Fibroblast of skin of scalp (primary cell): ENCODE measurements at places on chromosomes 2 and 18.

GRCh38 chr2:71554706-71555056, 101.3 kb downstream of the DYSF start:
- DNase-seq = no peak

GRCh38 chr18:55517055-55517454, 70.9 kb downstream of the TCF4 start:
- DNase-seq = no peak

DNA sequence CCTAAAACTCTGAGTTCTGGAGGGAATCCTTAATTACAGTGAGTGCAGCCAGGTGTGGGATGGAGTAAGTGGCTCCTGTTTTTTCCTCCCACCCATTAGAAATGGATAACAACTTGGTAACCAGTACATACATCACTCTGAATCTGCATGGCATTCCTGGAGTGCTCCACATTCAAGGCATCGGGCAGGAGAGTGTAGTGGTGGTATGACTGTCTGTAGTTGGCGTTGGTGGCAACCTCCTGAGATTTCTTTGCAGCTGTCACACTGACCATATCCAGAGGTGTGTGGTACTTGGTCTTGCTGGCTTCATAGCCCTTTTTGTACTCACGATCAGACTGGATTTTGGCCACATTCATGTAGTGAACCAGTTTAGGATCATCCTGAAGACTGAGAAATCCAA, 68.3 kb downstream of the NEB start:
- DNase-seq = no peak

GRCh38 chr2:157843081-157843480, 33.0 kb downstream of the ACVR1 start:
- DNase-seq = peak; percentile 40

DNA sequence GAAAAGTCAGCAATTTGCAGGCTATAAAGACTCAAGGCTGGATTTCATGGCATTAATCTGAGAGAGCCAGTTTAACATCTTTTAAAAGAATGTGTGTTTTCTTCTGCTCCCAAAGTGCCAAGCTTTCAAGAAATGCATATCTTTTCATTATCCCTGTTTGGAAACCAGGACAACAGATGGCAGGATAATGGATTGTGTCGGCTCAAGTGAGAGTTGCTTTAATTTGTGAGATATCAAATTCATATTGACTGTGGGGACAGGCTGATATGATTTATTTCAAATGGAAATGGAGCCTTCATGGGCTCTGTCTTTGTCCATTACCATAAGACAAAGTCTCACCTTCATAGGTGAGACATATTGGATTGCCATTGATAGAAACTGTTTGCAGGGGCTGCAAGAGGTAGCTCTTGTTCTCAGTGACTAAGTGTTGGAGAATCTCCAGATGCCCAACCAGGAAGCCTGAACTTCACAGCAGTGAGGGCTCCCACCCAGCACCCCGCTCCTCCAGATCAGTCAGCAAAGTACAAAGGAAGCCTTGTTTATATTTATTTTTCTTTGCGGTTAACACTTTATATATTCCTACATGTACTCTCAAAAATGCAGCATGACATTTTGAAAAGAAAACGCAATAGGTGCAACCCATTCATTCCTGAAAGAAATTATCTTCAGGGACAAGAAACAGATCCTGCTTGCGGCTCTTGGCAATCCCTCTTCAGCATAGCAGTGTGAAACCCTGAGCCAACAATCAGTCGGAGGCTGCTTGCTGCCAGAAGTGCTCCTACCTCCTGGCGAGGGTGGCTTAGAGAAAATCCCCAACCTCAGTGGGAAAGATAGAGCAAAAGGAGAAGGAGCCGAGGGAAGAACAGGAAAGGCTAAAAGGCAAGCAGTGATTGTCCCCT, 65.8 kb upstream of the ATL2 start:
- DNase-seq = peak; percentile 19

DNA sequence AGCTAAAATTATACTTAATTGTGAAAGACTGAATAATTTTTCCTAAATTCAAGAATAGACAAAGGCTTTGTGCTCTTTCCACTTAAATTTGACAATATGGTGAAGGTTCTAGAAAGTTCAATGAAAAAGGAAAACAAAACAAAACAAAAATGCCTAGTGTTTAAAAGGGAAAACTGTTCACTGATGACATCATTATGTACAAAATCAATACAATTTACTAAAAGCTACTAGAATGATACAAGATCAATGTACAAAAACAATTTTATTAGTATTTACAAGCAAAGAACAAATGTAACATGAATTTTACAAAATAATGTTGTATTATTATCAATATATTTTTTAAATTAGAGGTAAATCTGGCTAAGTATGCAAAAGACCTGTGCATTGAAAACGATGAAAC, 499.1 kb upstream of the FSIP2 start:
- no peak for DNase-seq

GRCh38 chr2:99537910-99538485, 48.2 kb upstream of the REV1 start:
- DNase-seq = no peak

GRCh38 chr18:48827291-48828193, 123.2 kb downstream of the SMAD7 start:
- DNase-seq = peak; percentile 53

- DNase-seq = no peak
These were observed 48.8 kb upstream of the ZDBF2 start for GRCh38 chr2:206225435-206226232.

DNA sequence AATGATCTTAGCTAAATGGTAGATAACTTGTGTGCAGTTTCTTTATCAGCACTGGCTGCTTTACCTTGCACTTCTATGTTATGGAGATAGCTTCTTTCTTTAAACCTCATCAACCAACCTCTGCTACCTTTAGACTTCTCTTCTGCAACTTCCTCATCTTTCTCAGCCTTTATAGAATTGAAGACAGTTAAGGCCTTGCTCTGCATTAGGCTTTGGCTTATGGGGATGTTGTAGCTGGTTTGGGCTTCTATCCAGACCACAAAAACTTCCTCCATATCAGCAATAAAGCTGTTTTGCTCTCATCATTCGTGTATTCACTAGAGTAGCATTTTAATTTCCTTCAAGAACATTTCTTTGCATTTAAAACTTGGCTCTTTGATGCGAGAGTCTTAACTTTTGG, 123.7 kb downstream of the PIK3C3 start:
- DNase-seq = peak; percentile 14

- no peak for DNase-seq
These were observed 149.8 kb downstream of the AGPS start for GRCh38 chr2:177542396-177542795.

DNA sequence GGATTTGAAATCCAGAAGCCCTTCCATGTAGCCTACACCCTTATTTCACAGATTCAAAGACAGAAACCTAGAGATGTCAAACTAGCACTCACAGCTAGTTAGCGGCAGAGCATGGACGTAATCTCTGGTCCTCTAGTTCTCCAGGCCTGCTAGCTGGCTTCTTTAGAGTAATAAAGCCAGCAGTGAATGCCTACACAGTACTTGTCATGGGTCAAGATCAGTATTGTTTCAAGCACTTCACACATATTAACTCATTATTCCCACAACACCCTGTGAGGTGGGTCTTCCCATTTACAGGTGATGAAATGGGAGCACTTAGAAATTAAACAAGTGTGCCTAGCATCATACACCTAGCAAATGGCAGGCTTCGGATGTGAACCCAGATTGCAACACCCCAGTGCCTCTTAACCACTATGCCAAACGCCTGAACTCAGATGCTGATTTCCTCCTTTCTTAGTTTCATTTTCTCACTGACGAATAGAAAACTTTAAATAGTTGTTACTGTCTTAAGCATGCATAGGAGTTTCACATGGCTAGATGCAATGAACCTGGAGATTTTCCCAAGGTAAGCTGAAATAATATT, 14.5 kb upstream of the ZBTB14 start:
- DNase-seq = no peak

DNA sequence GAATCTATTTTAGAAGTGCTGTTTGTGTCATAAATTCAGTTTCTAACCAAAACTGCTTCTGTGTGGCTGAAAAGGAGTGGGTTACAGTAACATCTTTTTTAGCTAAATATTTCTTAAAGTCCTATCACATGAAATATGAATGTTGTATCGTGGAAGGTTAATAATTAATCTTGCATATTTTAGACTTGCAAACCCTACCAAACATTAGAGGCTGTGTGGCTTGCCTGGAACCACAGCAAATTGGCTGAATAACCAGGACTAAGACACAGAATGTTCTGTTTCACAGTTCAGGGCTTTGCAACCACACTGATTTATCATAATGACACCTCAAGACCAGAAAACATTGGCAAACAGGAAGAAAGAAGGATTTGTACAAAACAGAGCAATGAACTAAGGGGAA, 208.9 kb upstream of the CNTNAP5 start:
- no peak for DNase-seq

- DNase-seq = peak; percentile 29
These were observed 64.8 kb upstream of the ALKAL2 start for GRCh38 chr2:352696-353095.

DNA sequence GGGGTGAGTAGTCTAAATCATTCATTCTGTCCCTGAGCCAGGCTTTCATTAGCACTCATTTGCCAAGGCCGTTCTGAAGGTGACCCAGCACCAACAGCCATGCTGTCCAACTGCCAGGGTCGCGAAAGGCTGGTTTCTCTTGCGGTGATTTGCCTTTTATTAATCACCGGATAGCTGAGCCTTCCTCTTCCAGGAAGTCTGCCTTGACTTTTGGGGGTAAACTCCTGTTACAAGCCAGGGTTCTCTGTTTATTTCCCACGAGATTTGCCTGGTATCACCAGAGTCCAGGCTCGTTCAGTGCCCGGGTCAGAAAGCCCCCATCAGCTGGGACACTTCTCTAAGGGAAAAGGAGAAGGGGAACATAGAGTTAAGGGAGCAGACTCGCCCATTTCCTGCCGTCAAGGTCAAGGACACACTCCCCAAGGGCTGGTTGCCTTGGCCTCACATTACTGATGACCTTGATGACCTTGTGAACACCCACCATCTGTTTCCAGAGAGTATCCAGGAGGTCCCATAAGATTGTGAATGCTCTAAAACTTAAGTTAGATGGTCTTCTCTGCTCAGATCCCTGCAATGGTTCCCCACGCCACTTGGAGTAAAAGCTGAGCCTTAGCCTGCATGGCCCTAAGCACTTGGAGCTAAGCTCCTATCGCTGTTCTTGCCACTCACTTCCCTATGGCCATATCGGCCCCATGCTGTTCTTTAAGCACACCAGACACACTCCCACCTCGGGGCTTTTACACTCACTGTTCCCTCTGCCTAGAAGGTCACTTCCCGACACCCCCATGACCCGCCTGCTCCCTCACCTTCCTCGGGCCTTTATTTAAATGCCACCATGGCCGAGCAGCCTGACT, 118.0 kb upstream of the STPG4 start:
- no peak for DNase-seq

- no peak for DNase-seq
These were observed 40.7 kb downstream of the MC4R start for GRCh38 chr18:60331890-60332289.

DNA sequence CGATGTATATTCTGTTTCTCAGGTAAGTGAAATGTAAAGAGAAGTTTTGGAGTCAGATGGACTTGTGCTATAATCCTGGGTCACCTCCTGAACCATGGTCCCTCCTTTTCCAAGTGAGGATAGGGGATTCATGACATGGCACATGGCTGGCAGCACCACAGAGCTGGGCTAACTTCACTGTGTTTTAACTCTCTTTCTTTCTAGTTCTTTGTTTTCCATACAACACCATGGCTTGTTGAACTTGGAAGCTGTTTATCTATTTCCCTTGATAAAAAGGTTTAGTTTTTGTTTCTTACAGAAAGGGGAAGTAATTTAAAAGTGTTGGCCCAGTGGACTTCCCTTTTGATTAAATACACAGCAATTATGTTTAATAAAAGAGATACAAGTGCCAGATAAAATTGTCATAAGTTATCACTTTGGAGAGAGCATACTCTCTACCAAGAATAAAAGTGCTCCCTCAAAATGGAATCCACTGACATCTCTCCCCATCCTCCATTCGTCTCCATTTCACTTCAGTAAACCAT, 90.4 kb downstream of the PLCL1 start:
- no peak for DNase-seq
